ENCODE measurements at places on chromosomes 4 and X.

- DNase-seq, result no peak
Observed at GRCh38 chr4:7788193-7788592, 151.5 kb downstream of the AFAP1 start.

DNA sequence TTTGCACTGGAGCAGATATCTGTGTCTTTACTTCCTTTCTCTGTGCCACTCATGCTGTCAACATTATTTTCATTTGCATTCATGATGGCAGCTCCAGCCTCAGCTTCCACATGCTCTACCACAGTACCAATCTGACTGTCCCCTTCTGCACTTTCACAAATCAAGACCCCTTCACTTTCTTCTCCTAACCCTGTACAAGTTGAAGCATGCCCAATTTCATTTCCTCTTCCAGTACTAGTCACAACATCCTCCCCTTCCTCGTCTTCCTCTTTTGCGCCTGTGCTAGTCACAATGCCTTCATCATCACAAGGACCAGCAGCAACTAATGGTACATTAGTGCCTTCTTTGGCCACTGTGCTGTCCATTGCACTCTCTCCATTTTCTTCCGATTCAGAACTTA lies 26.5 kb downstream of the BOD1L1 start:
- DNase-seq, result no peak

GRCh38 chrX:148499638-148500422 lies 587 bp upstream of the AFF2 start:
- DNase-seq, result no peak

GRCh38 chr4:118585015-118585414 lies 100.2 kb upstream of the METTL14 start:
- DNase-seq, result no peak

- DNase-seq, result no peak
Observed at GRCh38 chrX:150184491-150184890, 178.6 kb upstream of the MAMLD1 start.

- no peak for DNase-seq
Observed at GRCh38 chrX:81259714-81260395, 58.0 kb downstream of the SH3BGRL start.

- no peak for DNase-seq
Observed at GRCh38 chrX:154458954-154459778, 1.1 kb downstream of the PLXNA3 start.

DNA sequence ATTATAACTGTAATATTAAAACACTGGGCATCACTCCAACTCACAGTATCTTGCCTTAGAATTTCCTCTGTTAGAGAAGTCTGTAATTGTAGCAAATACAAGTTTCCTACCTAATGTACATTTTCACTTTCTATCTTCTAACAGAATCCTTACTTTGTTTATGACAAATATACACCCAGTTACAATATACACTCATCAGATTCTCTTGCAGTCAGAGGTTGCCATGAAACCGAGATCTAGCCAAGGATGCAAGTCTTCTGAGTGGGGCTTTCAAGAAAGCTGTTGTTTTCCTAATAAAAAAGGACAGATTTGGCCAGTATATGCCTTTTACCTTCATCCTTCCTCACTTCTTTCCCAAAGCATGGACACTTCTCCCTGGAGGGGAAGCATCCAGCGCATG lies 228.9 kb downstream of the SCFD2 start:
- no peak for DNase-seq

GRCh38 chrX:118503260-118504041 lies 7.8 kb downstream of the DOCK11 start:
- DNase-seq, result no peak

DNA sequence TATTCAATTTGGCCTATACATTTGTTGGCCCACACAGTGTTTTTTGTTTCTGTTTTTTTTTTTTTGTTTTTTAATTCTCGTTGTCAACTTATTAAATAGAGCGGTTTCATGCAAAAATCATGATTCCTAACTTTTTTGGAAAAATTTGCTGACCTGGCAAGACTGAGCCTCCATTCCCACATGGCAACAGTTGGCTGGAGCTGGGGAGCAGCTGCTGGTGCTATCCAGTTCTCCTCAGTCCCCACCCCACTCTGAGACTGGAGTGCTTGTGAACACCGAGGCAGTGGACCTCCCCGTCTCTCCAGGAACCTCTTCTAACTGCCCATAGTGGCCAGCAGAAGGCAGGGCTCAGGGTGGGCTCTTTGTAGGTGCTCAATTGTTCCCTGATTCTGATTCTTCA lies 95.7 kb upstream of the OTUD4 start:
- no peak for DNase-seq

- DNase-seq, result no peak
Observed at GRCh38 chr4:37383579-37384229, 139.2 kb downstream of the NWD2 start.

DNA sequence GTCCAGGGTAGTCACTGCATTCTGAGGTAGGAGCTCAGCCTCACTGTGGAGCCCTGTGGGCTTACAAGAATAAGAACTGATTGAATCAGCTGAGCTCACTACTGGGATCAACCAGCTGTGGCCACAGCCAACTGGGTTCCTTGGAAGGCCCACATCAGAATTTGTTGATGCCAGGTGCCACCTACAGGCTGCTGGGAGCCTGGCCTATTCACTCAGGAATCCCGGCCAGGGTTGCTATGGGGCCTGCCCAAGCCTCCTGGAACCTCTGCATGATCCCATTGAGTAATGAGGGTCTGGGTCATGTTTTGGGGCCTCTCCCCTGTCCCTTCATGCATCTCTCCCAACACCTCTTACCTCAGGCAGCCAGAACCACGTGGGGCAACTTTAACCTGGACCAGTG lies 53.9 kb upstream of the KIAA1210 start:
- no peak for DNase-seq

- DNase-seq, result no peak
Observed at GRCh38 chrX:39047174-39047573, 245.9 kb downstream of the MID1IP1 start.

DNA sequence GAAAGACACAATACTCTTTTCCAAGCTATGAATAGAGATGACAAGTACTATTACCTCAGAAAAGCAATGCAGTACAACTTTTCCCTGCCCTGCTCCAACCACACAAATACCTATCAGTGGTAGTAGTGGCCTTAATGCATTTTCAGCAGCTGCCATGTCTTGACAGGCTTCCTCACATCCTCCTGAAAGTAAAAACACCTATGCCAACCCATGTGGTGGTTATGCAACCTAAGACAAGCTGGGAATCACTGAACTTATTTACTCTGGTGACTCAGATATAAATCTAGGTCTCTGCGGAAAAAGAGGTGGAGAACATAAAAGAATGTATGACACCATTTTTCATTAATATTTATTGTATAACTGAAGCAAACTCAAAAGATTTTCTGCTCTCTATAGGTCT lies 14.5 kb downstream of the WDFY3 start:
- no peak for DNase-seq

GRCh38 chrX:2933125-2933900 lies 4.2 kb upstream of the ARSD start:
- no peak for DNase-seq

- no peak for DNase-seq
Observed at GRCh38 chr4:152729466-152729865, 49.7 kb upstream of the TMEM154 start.

GRCh38 chrX:51852096-51852495 lies 41.3 kb upstream of the MAGED1 start:
- DNase-seq, result no peak

DNA sequence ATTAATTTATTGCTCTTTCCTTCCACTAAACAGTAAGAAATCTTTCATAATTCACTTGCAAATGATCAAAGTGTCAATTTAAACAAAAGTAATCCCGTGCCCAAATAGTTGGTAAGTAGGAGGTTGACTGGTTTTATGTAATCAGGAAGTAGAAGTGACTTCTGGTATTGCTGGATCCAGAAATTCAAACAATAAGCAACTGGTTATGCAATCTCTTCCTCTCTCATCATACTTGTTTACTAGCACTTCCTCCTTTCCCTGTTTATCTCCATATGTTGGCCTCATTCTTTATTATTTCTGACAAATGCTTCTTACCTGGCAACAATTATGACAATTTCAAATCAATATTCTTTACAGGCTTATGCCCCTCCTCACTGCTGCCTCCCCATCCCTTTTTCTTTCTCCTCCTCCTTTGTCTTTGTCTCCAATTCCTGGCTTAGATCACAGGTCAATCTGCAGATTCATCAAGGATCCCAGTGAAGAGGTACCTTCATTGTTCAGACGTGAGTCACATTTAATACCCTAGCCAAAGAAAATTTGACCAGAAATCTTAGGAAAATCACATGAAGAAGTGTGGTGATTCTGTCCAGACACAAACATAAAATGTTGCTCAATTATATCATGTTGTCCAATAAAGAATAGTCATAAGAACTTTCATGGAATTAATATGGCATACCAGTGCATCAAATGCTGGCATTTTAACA lies 323.2 kb upstream of the PCDH7 start:
- DNase-seq, result no peak

DNA sequence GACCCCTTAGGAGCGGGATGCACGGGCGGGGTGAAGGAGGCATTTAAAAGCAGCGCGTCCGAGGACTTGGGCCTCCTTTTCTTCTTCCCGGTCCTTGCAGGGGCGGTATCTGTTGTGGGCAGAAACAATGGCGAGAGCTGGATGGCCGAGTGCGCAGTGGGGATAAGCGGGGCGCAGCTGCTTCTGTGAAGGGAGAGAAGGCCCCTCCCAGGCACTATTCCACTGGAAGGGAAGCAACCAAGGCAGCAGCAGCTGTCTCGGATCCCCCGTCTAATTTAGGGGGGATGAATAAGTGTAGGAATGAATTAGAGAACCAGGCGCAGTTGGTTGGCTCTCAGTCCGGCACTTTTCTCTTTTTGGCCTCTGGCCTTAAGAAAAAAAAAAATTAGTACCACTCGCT lies 995 bp downstream of the SMARCA5 start:
- DNase-seq, result no peak

DNA sequence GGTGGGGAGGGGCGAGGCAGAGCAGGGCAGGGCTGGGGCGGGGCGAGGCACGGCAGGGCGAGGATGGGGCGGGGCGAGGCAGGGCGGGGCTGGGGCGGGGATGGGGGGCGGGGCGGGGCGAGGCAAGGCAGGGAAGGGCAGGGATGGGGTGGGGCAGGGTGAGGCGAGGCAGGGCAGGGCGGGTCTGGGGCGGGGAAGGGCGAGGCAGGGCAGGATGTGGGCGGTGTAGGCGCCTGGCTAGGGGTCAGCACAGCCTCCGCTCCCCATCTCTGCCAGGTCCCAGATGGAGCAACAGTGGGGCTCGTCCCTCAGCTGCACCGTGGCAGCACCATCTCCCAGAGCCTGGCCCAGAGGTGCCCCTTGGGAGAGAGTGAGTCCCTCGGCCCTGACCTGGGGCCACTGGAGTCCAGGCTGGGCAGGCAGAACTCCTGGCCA lies 4.2 kb upstream of the SRPK3 start:
- DNase-seq, result no peak

GRCh38 chr4:2927696-2928075 lies 35.5 kb downstream of the NOP14 start:
- no peak for DNase-seq

GRCh38 chr4:1986578-1987210 lies 22.1 kb downstream of the NELFA start:
- no peak for DNase-seq

- no peak for DNase-seq
Observed at GRCh38 chrX:100208076-100208475, 202.0 kb downstream of the PCDH19 start.

DNA sequence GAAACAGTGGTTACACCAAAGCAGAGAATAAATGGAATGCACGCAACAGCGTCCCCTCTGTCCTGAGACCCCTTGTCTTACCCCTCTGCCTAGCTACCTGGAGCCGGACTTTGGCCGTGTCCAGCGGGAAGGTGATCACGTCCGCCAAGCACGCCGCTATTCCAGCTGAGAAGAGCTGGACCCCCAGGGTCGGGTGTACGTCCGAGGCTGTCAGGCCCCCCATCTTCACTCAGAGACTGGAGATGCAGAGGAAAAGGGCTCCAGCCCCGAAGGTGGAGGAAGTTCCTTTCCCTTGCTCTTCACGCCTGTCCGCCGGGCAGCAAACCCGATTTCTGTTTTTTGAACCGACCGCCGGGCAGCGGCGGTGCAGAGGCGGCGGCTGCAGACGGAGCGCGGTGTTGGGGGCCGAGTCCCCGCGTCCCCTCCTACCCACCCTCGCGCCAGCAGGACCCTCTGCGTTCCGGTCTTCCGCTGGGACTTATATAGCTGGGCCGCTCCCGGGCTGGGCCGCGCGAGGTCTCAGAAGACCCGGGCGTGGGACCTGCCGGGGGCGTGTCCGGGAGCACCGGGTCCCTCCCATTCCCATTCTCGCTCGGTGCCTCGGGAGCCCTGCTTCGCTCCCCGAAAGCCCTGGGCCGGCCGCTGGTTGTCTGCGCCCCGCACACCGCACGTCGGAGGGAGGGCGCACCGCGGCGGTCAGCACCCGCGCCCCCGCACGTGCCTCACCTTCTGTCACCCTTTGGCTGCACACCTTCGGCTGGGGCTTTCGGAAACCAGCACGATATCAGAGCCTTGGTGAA lies at the start of gene UCP1:
UCP1 (minus strand) TSS at position 455 of the 800 bp plus-strand sequence; CDS start at position 223, 232 bp downstream.
- no peak for DNase-seq

GRCh38 chr4:73668782-73669201 lies 48.6 kb upstream of the RASSF6 start:
- DNase-seq, result no peak

DNA sequence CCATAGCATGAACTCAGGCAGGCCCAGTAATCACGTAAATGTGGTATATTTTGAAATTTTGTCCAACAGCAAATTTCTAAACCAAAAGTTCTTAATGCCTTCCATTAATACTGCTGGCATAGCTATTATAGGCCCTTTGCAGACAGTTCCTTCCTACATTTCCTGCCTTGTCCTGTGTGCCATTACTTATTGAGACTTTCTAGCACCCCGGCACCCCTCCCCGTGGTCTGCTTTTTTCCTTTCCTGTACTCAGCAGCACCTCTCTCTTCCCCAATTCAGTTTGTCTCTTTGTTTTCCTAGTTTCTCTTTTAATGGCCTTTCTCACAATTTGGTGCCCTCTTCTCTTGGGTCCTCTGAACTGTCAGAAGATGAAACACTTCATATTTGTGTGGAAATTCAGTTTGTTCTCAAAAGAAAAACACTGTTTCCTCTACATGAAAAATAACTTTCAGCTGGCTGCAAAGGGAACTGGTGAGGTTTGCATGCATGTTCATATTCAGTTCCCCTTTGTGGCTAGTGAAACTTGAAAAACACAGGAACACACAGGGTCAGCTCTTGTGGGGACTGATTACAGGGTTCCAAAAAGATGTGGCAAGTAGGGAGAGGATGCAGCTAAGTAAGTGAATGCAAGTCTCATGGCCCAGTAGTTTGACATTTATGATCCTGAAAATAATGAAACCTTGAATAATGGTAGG lies 17.1 kb downstream of the GPR34 start:
- peak; percentile 58 for DNase-seq
